Bladder microvascular endothelial cell (primary cell): ENCODE measurements at places on chromosomes 16 and 17. TPM values are rescaled to one million over a fixed set of nuclear protein-coding genes. Genes with fewer than 3 reads are reported as not detected.

The PHF12 gene
- total RNA-seq, result 5.3 and 22.2 TPM in 2 replicates

The KRT31 gene
- total RNA-seq, result not detected in 2 replicates

The CDK5R1 gene
- 0.97 and 3.1 TPM in 2 replicates for total RNA-seq

The CLEC19A gene
- not detected in 2 replicates for total RNA-seq

The SLC35G6 gene
- not detected in 2 replicates for total RNA-seq

The RNF112 gene
- 0.25 TPM in 1 of 2 replicates, not detected in the other for total RNA-seq

The CBFA2T3 gene
- total RNA-seq, result under 0.01 and 0.06 TPM in 2 replicates

The BPTF gene
- total RNA-seq, result 20.4 and 78.2 TPM in 2 replicates

The HS3ST3A1 gene
- total RNA-seq, result 0.31 TPM in 1 of 2 replicates, not detected in the other

The E2F4 gene
- total RNA-seq, result 45.2 and 81.6 TPM in 2 replicates

The SRL gene
- under 0.01 and 0.06 TPM in 2 replicates for total RNA-seq

The GPRC5B gene
- total RNA-seq, result 39.2 and 195 TPM in 2 replicates

The RAB26 gene
- total RNA-seq, result 0.49 and 0.88 TPM in 2 replicates

The ZG16 gene
- total RNA-seq, result not detected in 2 replicates

The TBC1D3H gene
- total RNA-seq, result not detected in 2 replicates

The MSRB1 gene
- 6.5 and 8.7 TPM in 2 replicates for total RNA-seq

The AKAP1 gene
- 20.9 and 27.7 TPM in 2 replicates for total RNA-seq

The CCL16 gene
- 0.65 TPM in 1 of 2 replicates, not detected in the other for total RNA-seq

The ADAD2 gene
- total RNA-seq, result under 0.01 and 0.44 TPM in 2 replicates

The CCL3 gene
- total RNA-seq, result not detected in 2 replicates

The PNMT gene
- 0.31 and 0.49 TPM in 2 replicates for total RNA-seq

The CORO1A gene
- 3.1 and 3.2 TPM in 2 replicates for total RNA-seq

The ALDH3A1 gene
- total RNA-seq, result 0.38 and 0.65 TPM in 2 replicates

The PLCG2 gene
- total RNA-seq, result 12.3 and 56.6 TPM in 2 replicates

The TERB1 gene
- total RNA-seq, result 0.06 and 0.16 TPM in 2 replicates

The CSH2 gene
- not detected in 2 replicates for total RNA-seq

The AHSP gene
- total RNA-seq, result not detected in 2 replicates

The MPP3 gene
- total RNA-seq, result 3.4 and 6.3 TPM in 2 replicates

The ZPBP2 gene
- not detected in 2 replicates for total RNA-seq

The HS3ST2 gene
- total RNA-seq, result not detected in 2 replicates

The CLEC18C gene
- total RNA-seq, result 0.16 and 0.19 TPM in 2 replicates

The UMOD gene
- total RNA-seq, result not detected in 2 replicates

The KIF18B gene
- 2.8 and 3.9 TPM in 2 replicates for total RNA-seq

The ODAD4 gene
- 0.19 TPM in 1 of 2 replicates, not detected in the other for total RNA-seq

The CALB2 gene
- 0.13 TPM in 1 of 2 replicates, not detected in the other for total RNA-seq

The NAE1 gene
- total RNA-seq, result 46.6 and 47.7 TPM in 2 replicates

The POLR2C gene
- total RNA-seq, result 77.7 and 111 TPM in 2 replicates

The TBX21 gene
- total RNA-seq, result under 0.01 TPM in 1 of 2 replicates, not detected in the other

The PRR15L gene
- not detected in 2 replicates for total RNA-seq

The KRTAP1-3 gene
- not detected in 2 replicates for total RNA-seq

The TNFRSF13B gene
- not detected in 2 replicates for total RNA-seq

The KRT222 gene
- under 0.01 and 0.06 TPM in 2 replicates for total RNA-seq

The IL17C gene
- not detected in 2 replicates for total RNA-seq

The PYDC1 gene
- not detected in 2 replicates for total RNA-seq

The VMO1 gene
- total RNA-seq, result 0.13 TPM in 1 of 2 replicates, not detected in the other

The KRT26 gene
- total RNA-seq, result not detected in 2 replicates

The WNT9B gene
- total RNA-seq, result not detected in 2 replicates

The ITGAD gene
- not detected in 2 replicates for total RNA-seq

The CETP gene
- total RNA-seq, result 4.8 and 15.9 TPM in 2 replicates

The ADAMTS18 gene
- total RNA-seq, result 17.2 and 82.4 TPM in 2 replicates

The TEDC2 gene
- total RNA-seq, result 5.9 and 7.1 TPM in 2 replicates

The CFAP119 gene
- total RNA-seq, result 0.65 and 0.82 TPM in 2 replicates

The KRTAP9-4 gene
- total RNA-seq, result not detected in 2 replicates

The DCTN5 gene
- 29.1 and 75.8 TPM in 2 replicates for total RNA-seq

The HOXB8 gene
- 1.4 and 4.9 TPM in 2 replicates for total RNA-seq

The SLFN14 gene
- total RNA-seq, result not detected in 2 replicates

The SDK2 gene
- not detected in 2 replicates for total RNA-seq
